Esophagus squamous epithelium (tissue), 5 donors: ENCODE measurements at places on chromosomes 3 and 15.
A peak's percentile ranks its signal among the peaks of the same experiment; 100 is the strongest.

DNA sequence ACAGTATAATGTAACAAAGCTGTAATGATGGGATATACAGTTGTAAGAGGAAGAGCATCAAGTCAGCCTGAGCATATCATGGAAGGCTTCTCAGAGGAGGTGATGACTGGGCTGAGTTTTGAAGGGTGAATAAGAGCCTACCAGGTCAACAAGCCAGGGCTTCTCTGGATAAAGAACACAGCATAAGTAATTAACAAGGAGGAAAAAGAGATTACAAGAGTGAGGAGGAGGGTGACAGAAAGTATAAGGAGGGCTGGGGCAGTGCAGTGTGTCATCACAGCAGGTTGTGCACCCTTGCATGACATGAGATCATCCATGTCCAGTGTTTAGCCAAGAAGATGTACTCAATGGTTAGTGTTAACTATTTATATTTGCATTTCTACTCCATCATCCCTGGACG is 16.9 kb upstream of the SPATA12 start:
- no peaks in the 10 kb centered on the region for H3K27me3 ChIP-seq
- DNase-seq: no peak
- H3K27ac ChIP-seq: no peak overlapping the region
- H3K4me3 ChIP-seq: no peak overlapping the region
- H3K36me3 ChIP-seq: no peaks in the 10 kb centered on the region
- peaks cover 11% of the 10 kb centered on the region for H3K4me1 ChIP-seq

DNA sequence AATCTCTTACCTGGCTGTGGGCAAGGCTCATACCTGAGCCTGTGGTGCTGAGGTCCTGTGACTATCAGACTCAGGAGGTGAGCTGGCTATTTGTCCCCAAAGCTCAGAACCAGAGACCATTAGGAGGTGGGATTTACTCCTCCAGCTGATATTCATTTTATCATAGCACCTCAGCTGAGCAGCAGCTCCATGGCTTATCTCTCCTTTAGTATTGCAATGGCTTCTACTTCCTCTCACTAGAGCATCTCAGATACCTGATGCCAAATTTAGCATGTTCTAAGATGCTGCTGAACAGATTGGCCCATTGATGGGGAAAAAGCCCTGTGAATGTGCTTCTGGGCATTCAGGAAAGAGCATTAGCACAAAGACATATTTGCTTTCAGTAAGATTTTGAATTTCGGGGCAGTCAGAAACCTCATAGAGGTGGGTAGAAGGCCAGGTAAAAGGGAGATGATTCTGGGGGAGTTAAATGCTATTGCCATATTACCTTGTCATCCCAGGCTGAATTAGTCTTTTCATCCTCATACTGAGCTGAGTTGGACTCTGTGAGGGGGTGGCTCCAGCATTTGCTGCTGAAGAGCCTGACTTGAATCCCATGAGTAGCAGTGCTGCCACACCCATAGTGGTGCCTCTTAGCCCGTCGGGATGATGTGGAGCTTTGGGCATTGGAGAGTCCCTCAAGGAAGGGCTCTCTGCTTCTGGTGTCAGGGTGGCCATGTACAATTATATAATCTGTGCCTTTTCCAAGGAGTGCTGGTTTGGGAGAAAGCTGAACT is 2.4 kb downstream of the BSN start:
- H3K4me1 ChIP-seq: peaks cover 16% of the 10 kb centered on the region
- no peak overlapping the region for H3K4me3 ChIP-seq
- H3K27ac ChIP-seq: no peak overlapping the region
- no peaks in the 10 kb centered on the region for H3K36me3 ChIP-seq
- DNase-seq: no peak
- peaks cover 58% of the 10 kb centered on the region for H3K27me3 ChIP-seq

DNA sequence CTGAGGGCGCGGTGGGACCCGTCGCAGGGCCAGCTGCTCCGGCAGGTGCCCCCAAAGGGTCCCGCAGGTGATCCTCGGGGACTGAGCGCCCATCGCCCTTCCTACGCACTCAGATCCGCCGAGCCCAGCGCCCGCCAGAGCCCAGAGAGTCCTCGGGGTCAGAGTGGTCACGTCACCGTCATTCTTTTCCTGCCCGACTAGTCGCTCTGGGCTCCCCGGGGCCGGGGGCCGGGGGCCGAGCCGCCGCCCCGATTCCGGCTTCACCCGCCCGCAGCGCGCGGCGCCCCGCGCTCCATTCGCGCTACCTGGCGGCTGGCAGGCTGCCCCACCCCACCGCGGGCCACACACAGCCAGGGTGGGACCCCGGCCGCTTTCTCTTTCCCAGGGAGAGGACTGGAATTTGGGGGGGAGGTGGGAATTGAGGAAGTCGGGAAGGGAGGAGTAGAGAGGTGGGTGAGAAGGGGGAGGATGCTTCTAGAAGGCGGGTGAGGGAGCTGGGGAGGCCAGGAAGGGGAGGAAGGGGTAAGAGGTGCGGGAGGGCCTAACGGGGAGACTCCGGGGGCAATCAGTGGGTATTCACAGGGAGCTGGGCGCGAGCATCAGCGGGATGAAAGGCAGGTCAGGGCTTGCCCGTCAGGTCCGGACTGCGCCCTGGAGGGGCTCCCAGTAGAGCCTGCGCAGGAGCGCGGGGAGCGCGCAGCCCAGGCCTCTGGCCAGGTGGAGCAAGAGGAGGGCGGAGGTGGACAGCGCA is 36.1 kb upstream of the EPHB3 start:
- peak overlapping the region; percentile 58 for H3K27ac ChIP-seq
- H3K36me3 ChIP-seq: no peaks in the 10 kb centered on the region
- peaks cover 24% of the 10 kb centered on the region for H3K4me1 ChIP-seq

DNA sequence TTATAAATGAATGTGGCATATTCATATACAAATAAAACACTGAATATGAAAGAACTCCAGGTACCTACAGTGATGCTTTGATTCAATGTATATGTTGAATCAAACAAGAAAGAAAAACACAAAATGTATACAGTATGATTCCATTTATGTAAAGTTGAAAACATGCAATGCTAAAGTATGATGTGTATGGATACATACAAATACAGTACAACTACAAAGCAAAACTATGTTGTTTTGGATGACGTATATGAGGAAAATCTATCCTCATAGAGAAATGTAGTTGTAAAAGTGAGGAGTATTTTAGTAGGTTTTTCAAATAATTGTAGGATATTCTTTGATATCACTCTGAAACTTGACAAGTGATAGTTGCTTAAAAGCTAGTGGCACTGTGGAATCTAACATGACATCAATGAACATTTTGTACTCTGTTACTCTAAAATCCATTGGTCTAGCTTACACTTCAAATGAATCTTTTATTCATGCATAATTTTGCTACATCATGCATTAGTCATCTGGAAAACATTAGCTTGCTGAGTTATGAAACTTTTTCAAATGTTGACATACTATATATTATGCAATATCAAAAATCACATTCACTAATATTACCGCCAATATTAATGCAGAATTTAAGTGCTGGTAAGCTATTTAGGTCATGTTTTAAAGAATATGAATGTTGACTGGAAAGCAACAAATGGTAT is 278.1 kb upstream of the CHRNA7 start:
- DNase-seq: no peak
- H3K27me3 ChIP-seq: no peaks in the 10 kb centered on the region
- H3K36me3 ChIP-seq: no peaks in the 10 kb centered on the region
- no peak overlapping the region for H3K27ac ChIP-seq
- no peak overlapping the region for H3K4me3 ChIP-seq

GRCh38 chr3:11096266-11097139 is 57.8 kb upstream of the HRH1 start:
- peaks cover 28% of the 10 kb centered on the region for H3K4me1 ChIP-seq
- H3K36me3 ChIP-seq: no peaks in the 10 kb centered on the region
- H3K27ac ChIP-seq: peak overlapping the region; percentile 82
- no peaks in the 10 kb centered on the region for H3K27me3 ChIP-seq

DNA sequence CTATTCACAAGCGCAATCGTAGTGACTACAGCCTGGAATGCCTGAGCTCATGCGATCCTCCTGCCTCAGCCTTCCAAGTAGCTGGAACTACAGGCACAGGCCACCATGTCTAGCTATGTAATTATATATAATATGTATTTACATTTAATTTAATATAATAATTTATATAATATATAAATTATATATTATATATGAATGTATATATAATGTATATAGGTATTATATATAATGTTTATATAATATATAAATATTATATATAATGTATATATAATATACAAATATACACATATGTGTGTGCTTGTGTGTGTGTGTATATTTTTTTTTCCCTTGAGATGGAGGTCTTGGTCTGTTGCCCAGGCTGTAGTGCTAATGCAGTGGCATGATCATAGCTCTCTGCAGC is 27.6 kb upstream of the ULK4 start:
- H3K27ac ChIP-seq: no peak overlapping the region
- DNase-seq: no peak
- no peaks in the 10 kb centered on the region for H3K4me1 ChIP-seq
- no peaks in the 10 kb centered on the region for H3K27me3 ChIP-seq

DNA sequence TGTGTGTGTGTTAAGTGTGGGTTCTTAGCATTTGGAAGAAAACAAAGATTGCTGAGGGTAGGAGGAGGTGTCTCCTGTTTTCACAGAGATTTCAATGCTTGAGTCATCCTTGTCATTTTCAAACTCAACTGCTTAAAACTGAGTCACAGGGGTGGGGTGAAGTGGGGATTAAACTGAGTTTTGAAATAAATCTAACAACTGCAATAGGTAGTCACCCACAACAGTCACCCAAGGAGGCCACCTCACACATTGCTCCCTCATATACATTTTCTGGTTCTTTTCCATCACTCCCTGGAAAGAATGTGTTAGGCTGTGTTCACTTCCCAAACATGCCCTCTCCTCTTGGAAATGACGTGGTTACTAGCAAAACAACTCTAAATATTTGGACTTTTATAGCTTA is 187.7 kb upstream of the CMC1 start:
- no peaks in the 10 kb centered on the region for H3K36me3 ChIP-seq
- no peaks in the 10 kb centered on the region for H3K27me3 ChIP-seq
- H3K27ac ChIP-seq: no peak overlapping the region
- H3K4me3 ChIP-seq: no peak overlapping the region
- H3K4me1 ChIP-seq: no peaks in the 10 kb centered on the region

- H3K4me1 ChIP-seq: no peaks in the 10 kb centered on the region
- H3K27me3 ChIP-seq: no peaks in the 10 kb centered on the region
- no peak for DNase-seq
- no peak overlapping the region for H3K4me3 ChIP-seq
- no peaks in the 10 kb centered on the region for H3K36me3 ChIP-seq
These were observed 131.2 kb upstream of the TGFBR2 start for GRCh38 chr3:30475038-30475808.

DNA sequence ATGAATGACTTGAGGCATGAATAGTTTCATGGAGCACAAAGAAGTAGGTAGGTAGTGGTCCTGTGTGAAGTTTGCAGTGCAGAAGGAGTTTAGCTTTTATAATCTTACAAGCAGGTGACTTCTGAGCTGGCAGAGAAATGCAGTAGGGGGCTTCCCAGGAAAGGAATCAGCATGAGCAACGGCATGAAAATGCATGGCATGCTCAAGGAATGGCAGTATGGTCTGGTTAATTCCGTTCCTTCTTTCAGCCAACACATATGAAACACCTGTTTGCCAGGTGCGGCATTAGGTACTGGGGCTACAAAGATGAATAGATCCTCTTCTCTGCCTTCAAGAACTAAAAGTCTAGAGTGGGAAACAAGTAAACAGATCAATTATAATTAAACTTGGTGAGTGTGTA is 138.0 kb upstream of the BHLHE40 start:
- H3K27ac ChIP-seq: no peak overlapping the region
- H3K27me3 ChIP-seq: no peaks in the 10 kb centered on the region
- no peaks in the 10 kb centered on the region for H3K36me3 ChIP-seq
- H3K4me1 ChIP-seq: no peaks in the 10 kb centered on the region
- no peak overlapping the region for H3K4me3 ChIP-seq

DNA sequence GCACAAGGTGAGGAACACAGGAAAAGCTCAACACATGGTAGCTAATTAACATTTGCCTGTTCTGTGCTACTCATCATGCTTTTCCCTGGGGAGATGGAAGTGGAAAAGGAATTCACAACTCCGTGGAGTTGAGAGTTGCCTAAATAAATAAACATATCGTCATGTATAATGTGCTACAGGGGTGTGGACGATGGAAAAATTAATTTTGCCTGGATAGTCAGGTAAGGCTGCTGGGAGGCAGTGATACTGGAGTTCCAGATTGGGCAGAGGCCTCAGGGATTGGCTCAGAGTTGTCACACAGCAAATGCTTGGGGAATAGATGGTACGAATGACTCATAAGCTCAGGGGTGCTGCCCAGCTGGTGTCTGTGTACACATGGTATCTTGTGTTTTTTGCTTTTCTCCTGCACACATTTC is 3.1 kb upstream of the ABHD6 start:
- H3K4me1 ChIP-seq: peaks cover 16% of the 10 kb centered on the region
- DNase-seq: no peak
- no peaks in the 10 kb centered on the region for H3K27me3 ChIP-seq
- no peak overlapping the region for H3K27ac ChIP-seq
- H3K4me3 ChIP-seq: no peak overlapping the region
- no peaks in the 10 kb centered on the region for H3K36me3 ChIP-seq

- no peak overlapping the region for H3K4me3 ChIP-seq
- no peak overlapping the region for H3K27ac ChIP-seq
- no peak for DNase-seq
These were observed 45.0 kb downstream of the GLDN start for GRCh38 chr15:51386486-51386885.

GRCh38 chr15:89553632-89554031 is 21.6 kb upstream of the TICRR start:
- no peak overlapping the region for H3K4me3 ChIP-seq
- no peak overlapping the region for H3K27ac ChIP-seq
- no peaks in the 10 kb centered on the region for H3K36me3 ChIP-seq

- DNase-seq: no peak
- H3K4me3 ChIP-seq: no peak overlapping the region
- no peak overlapping the region for H3K27ac ChIP-seq
These were observed 44.4 kb upstream of the B3GALNT1 start for GRCh38 chr3:161149529-161149928.

DNA sequence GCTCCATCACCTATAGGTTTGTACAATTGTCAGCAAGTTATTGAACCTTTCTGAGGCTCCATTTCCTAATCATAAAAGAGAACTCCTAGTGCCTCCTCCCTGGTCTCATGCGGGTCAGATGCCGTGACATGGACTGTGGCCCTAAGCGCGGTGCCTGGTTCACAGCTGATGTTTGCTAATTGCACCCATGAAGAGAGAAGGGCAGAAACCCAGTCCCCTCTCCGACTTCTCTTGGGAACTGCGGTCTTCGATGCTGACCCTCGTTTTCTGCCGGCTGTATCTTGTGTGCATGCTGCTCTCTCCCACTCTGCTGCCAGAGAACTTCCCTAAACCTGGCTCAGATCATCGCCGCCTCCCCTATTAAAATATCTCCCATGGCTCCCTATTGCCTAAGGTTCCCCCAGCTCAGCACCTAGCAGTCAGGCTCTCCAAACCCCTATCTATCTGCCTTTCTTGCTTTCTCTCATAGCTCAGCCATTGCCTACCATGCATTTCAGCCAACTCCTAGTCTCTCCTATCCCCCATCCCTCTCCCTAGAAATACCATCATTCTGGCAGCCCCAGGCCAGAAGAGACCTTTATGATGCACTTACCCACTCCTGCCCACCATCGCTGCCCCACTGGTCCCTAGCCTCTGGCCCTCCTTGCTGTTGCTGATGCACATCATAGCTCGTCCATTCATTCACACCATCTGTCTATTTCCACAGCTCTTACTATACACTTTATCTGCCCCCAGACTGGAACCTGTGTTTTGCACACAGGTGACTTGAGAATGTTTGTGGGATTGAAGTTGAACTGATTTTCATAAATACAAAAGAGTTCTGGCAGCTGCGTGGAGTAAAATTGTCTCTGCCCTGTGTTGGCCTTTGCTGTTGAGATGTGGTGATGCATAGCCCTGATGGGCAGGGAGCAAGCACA is 6.6 kb downstream of the ISG20 start:
- no peak overlapping the region for H3K4me3 ChIP-seq
- peaks cover 38% of the 10 kb centered on the region for H3K4me1 ChIP-seq
- no peak overlapping the region for H3K27ac ChIP-seq
- DNase-seq: no peak

GRCh38 chr3:155387571-155387970 is 94.1 kb upstream of the STRIT1 start:
- no peaks in the 10 kb centered on the region for H3K27me3 ChIP-seq
- no peak overlapping the region for H3K4me3 ChIP-seq
- H3K36me3 ChIP-seq: no peaks in the 10 kb centered on the region
- no peak for DNase-seq
